ENCODE measurements at places on chromosomes 13 and 19.

DNA sequence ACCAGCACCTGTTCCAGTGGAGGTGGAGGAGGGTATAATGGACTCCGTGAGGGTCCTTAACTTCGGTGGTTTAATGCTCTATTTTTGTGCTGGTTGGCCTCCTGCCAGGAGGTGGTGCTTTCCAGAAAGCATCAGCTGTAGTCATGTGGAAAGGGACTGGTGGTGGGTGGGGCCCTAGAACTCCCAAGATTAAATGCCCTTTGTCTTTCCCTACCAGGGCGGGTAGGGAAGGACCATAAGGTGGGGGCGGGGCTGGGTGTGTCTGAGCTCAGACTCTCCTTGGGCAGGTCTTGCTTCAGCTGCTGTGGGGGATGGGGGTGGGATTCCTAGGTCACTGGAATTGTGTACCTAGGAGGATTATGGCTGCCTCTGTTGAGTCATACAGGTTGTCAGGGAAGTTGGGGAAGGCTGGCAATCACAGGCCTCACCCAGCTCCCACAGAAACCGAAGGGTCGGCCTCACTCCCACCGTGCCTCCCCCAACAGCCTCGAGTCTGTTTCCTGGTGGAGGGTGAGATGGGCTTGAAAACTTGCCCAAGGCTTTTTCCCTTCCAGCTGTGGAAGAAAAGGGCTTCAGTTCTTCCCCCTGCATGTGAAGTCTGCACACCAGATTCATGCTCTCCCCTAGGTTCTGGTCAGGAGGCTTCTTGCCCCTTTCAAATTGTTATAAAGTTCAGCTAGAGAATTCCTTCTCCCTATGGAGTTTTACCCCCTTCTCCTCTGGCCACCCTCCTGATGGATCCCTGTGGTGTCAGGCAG is 60.3 kb upstream of the CLDN10 start:
- no peak for DNase-seq

- no peak for DNase-seq
Measured at GRCh38 chr13:37375724-37376123, 222.8 kb downstream of the POSTN start.

GRCh38 chr19:56974556-56975207 is 134.2 kb upstream of the PEG3 start:
- DNase-seq: no peak

DNA sequence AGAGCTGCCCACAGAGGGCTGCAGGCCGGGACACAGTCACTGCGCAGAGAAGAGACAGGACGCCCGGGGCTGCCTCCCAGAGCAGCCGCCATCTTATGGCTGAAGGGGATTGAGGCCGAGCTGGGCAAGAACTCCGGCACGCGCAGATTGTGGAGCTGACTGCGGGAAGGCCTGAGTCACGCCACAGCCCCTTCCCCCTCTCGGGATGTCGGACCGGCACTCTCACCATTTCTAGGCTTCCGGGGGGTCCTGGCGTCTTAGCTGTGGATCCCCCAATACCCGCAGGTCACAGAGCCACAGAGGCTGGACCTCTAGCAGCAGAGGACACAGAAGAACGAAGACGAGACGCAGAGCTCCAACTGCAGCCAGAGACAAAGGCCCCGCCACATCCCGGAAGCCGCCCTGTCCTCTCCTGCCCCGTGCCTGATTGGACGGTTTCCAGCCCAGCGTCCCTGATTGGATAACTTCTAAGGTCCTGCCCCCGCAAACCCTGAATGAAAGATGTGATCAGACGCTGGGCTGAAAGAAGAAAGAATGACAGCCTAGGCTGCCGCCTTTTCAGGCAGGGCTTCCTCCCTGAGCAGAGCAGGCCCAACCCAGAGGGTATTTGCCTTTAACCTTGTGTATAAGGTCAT is at the start of gene ZNF43:
Gene ZNF43, minus strand, starts transcription at position 373 of the 635 bp plus-strand sequence. Its CDS starts 144 bp downstream, at position 229.
- DNase-seq: peak; percentile 96

GRCh38 chr13:33405371-33405770 is 119.8 kb upstream of the STARD13 start:
- DNase-seq: no peak

DNA sequence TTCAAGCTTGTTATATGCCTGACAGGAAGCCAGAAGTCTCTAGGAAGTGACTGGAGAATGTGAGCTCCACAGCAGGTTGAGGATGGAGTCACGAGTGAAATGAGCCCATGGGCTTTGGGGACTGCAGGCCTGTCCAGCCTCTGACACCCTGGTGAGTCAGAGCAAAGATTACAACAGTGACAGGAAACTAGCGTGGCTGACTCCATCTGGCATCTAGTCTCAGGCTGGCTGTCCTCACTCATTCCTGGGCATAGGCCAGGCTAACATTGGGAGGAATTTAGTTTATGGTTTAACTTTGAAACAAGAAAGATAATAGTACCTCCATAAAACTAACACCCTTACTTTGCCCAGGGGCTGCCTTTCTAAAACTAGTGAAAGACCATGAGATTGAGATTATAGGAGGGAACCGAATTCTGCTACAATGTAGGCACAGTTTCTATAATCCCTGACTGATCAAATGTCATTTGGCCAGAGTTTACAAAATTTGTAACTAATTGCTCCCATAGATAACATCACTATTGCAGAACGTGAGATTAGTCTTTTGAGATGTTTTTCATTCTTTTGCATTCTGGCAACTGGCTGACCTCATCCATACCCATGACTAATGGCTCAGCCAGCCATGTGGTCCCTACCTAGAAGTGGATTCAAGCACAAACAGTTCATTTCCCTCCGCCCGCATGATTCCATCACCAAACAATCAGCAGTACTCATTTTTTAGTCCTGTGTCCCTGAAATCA is 28.4 kb downstream of the PSG1 start:
- DNase-seq: no peak

DNA sequence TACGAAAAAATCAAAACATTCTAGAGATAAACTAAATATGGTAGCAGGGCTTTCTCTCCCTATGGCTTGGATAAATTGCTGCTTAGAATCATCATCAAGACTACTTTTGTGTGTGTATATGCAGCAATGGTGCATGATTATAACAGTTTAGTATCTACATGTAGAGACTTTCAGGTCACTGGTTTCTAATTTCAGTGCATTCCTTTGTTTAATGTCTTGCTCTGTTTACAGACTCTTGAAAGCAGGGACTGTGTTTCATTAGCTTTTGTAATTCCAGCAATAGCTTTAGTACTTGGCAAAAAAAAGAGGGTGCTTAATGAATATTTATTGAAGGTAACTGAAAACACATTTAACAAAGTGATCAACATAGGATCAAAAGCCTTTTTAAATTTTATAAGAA is 420.7 kb downstream of the PCDH9 start:
- DNase-seq: no peak

DNA sequence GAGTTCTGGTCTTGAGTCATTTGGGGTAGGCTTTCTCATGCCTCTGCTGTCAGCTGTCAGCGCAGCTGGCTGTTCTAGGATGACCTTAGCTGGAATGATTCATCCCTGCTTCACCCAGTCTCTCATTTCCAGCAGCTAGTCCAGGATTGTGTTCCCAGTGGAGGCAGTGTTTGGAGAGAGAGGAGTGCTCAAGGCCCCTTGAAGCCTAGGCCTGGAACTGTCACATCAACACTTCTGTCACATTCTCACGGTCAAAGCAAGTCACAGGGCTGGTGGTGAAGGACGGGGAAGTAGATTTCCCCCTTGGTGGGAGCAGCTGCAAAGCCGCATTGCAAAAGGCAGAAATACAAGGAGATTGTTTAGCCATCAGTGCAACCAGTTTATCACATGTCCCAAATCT is 15.2 kb downstream of the TPT1 start:
- DNase-seq: peak; percentile 52

DNA sequence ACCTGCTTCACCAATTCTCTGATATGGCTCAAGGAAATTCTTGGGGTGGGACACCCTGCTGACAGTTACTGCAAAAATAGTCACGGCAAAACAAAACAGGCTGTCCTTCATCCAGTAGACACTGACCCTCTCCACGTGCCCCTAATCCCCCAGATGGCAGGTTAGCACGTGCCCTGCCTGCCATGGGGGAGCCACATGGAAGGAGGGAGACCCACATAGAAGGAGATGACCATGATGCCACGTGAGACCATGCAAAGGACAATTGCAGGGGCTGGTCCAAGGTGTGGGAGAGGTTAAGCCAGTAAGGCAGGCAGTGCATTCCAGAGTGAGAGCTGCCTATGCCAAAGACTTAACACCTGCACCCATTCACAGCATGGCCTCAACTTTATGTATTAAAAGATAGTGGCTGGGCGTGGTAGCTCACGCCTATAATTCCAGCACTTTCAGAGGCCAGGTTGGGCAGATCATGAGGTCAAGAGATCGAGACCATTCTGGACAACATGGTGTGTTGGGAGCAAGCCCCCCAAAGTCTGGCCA is 82.7 kb downstream of the ZNF429 start:
- no peak for DNase-seq

GRCh38 chr13:79621449-79621848 is 140.5 kb downstream of the NDFIP2 start:
- DNase-seq: no peak

DNA sequence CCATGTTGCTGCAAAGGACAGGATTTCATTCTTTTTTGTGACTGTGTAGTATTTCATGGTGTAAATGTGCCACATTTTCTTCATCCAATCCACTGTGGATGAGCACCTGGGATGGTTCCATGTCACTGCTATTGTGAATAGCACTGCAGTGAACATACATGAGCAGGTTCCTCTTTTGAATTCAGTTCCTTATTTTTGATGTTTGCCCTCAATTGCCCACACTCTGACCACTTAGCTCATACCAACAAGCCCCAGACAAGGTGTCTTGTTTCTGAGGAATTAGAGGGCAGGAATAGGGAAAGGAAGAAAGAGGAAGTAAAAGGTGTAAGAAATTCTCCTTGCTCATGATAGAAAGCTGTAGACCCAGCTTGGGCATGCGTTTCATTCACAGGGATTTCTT is 244.2 kb upstream of the ZNF507 start:
- no peak for DNase-seq

- no peak for DNase-seq
Measured at GRCh38 chr13:97878431-97879375, 74.8 kb upstream of the IPO5 start.

DNA sequence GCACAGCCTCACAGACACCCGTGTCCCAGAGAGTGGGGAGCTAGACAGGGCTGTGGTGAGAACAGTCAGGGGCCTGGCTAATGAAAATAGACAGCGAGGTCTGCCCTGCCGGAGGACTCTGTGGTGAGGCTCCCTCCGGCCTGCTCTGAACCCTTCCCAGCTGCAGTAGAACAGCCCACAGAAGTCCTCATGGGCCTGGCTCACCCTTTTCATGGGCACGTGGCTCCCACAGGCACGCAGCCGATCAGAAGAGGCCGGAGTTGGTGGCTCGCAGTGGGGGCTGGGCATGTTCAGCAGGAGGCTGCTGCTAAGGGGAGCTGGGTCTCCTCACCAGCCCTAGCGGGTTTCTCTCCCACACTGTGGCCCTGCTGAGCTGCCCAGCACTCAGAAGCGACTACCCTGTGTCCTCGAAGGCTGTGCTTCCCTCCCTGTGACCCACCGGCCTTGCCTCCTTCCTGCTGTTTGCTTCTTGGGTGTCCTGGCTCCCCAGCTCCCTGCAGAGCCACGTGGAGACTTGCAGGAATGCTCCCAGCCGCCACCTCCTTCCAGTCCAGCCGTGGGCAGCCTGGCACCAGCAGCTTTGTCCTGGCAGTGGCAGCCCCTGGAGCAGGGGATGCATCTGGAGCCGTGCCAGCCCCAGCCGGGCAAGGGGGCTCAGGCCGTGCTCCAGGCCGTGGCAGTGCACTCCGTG is 138.7 kb downstream of the KDM4B start:
- no peak for DNase-seq

GRCh38 chr19:41915776-41916414 is 12.4 kb downstream of the ERFL start:
- DNase-seq: no peak

DNA sequence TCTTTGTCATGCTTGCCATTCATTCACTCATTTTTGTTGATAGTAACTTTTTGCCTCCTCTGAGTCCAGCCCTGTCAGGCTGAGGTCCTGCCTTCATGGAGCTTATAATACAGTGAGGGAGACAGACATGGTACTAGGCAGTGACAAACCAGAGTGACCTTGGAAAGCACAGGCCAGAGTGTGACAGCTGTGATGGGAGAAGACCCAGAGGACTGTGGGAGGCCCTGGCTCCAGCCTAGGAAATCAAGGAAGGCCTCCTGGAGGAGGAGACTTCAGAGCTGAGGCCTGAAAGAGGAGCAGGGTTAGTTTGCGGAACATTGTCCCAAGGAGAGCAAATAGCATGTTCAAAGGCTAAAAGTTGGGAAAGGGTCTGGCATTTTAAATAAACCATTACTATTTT is 20.5 kb downstream of the PAK4 start:
- no peak for DNase-seq
